ENCODE measurements at places on chromosomes 5 and 9.

GRCh38 chr5:132001647-132002561 lies 9.6 kb downstream of the ACSL6 start:
- peak; percentile 7 for DNase-seq

- no peak for DNase-seq
These were observed 58.9 kb upstream of the GRAMD2B start for GRCh38 chr5:126364206-126364902.

- DNase-seq, result peak; percentile 7
These were observed 67.0 kb downstream of the NFIB start for GRCh38 chr9:14246951-14247350.

- peak; percentile 99 for DNase-seq
These were observed 462.6 kb upstream of the PAPPA start for GRCh38 chr9:115690786-115691496.

DNA sequence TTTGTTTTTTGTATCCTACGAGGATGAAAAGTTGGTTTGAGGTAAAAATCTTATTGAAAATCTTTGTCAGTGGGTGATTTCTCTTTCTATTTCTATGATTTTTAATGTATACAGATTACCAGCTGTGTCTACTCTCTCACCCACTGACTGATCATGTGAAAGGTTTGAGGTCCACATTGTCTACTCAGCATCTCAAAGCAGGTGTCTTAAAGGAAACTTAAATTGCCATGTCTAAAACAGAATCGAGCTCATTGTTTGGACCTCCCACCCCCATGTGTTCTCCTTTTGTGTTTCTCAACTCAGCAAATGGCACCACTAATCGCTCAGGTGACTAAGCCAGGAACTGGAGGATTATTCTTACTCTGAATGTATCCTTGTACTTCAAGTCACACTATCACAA lies 121.5 kb downstream of the YTHDC2 start:
- DNase-seq, result no peak

DNA sequence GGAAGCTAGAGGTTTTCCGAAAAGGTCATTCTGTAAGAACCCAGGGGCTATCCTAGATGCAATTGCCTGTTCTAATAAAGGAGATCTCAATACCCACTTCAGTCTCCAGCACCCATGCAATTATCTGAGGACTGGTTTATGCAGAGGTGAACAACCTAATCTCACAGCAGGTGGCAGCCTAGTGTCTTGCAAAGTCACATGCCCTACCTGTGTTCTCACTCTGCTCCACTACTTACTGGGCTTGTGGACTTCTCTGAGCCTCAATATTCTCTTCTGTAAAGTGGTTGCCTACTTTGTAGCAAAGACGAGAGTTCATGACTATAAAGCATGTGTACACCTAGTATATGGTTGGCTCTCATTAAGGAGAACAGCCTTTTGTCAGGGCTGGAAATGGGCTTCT lies 21.0 kb upstream of the ALDH1B1 start:
- peak; percentile 49 for DNase-seq

GRCh38 chr9:121638901-121639592 lies 12.4 kb upstream of the DAB2IP start:
- DNase-seq, result no peak

Data from fibroblast of upper back skin (primary cell).